KBM-7 (cell line): ENCODE measurements at places on chromosomes 11 and 22.

- no peak for DNase-seq
Measured at GRCh38 chr11:108904480-108904879, 239.6 kb downstream of the DDX10 start.

DNA sequence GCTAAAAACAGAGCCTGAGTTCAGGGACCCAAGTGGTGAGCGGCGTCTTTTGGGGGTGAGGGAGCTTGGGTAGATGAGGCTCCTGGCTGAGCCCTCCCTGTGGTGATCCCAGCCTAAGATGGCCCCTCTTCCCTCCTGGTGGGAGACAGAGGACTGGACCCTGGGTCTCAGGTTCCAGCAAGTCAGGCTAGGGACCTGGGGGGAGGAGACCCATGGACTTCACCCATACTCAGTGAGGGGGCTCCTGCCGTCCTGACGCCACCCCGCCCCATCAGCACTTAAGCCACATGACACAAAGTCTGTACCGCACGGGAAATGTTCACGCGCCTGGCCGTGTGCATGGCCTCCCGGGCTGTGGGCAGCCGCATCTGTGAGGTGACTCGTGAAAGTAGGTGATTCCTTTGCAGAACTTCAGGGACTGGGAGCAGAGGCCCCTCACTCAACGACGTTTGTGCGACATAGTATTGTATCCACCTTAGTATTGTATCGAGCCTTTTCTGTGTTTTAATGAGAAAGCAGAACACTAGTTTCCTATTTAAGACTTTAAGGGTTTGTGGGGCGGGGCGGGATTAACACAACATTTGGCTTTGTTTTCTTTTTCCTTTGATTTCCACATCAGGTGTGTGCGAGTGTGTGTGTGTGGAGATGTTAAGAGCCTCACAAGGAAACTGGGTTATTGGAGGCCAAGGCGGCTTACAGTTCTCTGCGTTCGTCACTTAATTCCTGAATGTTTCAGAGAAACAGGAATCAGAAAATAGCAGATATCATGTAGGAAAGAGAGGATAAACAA, 18.4 kb upstream of the TMEM191C start:
- DNase-seq: no peak

DNA sequence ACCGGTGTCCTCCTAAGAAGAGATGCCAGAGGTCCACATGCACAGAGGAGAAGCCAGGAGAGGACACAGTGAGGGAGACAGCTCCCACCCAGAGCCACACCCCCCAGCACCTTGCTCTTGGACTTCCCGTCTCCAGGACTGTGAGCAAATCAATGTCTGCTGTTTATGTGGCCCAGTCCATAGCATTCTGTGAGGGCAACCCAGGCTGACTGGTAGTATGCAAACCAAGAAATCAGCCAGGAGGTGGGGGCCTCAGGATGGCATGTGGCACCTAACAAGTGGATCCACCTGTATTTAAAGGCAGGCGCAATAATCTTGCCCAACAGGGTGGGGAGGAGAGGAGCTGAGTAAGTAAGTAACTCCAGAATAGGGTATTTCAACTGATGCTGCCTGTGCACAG, 136.4 kb downstream of the BRD1 start:
- DNase-seq: no peak

- DNase-seq: no peak
Measured at GRCh38 chr11:35917676-35918075, 26.2 kb upstream of the LDLRAD3 start.

DNA sequence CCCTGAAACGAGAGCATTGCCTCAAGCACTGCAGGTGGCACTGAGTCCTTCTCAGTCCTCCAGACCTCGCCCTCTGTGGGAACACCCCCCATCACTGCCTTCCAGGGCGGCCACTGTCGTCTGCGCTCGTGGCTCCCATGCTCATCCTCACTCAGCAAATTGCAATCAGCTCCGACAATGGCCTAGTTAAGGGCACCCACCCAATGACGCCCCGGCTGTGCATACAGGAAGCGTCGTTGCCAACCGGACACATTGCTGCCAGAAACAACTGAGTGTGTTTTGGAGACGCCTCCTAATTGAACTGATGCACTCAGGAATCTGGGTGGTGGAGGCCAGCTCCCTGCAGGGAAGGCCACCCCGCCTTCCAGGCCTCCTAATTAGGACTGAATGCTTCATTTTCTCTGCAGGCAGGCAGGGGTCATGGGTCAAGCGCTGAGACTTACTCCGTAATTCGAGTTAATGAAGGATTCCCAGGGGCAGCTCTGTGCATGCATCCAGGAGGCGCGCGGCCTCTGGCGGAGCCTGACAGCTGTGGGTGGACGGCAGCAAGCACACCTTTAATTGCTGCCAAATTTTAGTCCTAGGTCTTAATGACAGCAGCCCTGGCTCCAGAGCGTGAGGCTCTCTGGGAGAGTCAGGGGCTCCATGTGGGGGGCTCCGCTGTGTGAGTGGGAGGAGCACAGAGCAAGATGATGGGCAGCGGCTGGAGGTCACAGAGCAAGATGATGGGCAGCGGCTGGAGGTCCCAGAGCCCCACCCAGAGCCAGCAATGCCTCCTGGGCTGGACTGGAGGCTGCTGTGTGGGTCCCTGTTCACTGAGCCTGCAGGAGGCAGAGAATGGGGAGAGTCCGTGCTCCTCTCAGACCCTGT, 199.0 kb downstream of the BRD1 start:
- DNase-seq: no peak

- DNase-seq: no peak
Measured at GRCh38 chr22:37991731-37992442, 7.5 kb upstream of the SOX10 start.
